Stimulated activated CD8-positive, alpha-beta memory T cell treated with anti-CD3 and anti-CD28 coated beads, Interleukin-15, amount 100 ng/mL, for 1 hour (primary cell): ENCODE measurements at places on chromosomes 3 and 15.

DNA sequence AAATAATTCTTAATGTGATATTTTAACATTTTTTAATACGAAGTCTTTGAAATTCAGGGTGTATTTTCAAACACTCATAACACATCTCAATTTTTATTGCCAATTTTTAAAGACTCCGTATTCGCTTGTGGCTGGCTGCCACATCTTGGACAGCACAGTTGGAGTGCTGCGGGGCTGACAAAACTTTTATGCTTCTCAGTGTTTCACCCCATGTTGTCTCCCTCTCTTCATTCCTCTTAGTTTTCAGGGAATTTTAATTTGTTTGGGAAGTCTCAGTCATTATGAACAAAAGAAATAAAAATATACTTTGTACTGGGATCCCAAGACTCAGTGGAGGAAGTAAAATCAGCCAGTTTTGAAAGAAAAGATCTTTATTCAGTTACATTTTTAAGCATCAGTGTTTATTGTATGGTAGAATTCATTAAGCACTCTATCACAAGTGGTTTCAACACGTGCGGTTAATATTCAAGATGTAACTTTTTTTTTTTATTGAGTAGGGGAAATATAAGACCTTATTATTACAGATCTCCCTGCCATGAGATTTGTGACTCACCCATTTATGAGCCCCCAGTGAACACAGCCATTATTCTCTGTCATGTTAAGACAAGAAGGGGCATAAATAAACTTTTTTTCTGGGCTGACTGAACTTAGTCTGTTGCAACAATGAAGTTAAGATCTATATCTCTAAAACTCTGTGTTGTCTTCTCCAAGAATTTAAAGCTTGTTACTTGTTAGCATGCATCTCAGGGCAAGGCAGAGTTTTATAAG, 26.8 kb downstream of the KAT2B start:
- no peak for DNase-seq

DNA sequence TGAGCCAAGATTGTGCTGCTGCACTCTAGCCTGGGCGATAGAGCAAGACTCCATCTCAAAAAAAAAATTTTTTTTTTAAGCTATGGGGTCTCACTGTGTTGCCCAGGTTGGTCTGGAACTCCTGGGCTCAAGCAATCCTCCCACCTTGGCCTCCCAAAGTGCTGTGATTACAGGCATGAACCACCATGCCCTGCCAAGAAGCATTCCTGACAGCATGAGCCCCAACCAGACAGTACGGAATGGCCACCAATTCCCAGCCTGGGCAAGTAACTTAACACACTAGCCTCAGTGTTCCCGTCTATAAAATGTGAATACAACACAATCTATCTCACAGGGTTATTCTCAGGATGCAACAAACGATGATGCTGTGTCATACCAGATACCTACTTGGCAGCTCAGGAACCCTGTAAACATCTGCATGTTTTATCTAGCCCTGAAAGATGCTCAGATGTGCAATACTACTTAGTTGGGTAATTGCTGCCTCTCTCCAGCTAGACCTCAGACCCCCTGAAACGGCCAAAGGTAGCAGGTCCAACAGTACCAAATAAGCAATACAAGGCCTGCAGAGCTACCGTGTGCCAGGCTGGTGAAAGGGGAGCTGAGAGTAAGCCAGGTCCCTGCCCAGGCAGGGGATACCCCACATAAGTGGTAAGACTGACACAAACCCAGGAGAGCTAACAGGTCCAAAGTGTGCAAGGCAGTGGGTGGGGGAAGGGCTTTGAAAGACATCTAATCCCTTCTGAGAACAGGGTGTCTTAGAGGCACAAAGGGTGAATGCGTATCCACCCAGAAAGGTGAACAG, 1.9 kb downstream of the TKT start:
- DNase-seq = no peak

- no peak for DNase-seq
These were observed 461.3 kb upstream of the NAALADL2 start for GRCh38 chr3:174397848-174398247.

GRCh38 chr15:101049282-101049681, 130.1 kb downstream of the LRRK1 start:
- DNase-seq = no peak

GRCh38 chr3:197026481-197026866, 3.1 kb downstream of the MELTF start:
- DNase-seq = no peak

GRCh38 chr3:58044691-58045483, 36.7 kb downstream of the FLNB start:
- DNase-seq = no peak

DNA sequence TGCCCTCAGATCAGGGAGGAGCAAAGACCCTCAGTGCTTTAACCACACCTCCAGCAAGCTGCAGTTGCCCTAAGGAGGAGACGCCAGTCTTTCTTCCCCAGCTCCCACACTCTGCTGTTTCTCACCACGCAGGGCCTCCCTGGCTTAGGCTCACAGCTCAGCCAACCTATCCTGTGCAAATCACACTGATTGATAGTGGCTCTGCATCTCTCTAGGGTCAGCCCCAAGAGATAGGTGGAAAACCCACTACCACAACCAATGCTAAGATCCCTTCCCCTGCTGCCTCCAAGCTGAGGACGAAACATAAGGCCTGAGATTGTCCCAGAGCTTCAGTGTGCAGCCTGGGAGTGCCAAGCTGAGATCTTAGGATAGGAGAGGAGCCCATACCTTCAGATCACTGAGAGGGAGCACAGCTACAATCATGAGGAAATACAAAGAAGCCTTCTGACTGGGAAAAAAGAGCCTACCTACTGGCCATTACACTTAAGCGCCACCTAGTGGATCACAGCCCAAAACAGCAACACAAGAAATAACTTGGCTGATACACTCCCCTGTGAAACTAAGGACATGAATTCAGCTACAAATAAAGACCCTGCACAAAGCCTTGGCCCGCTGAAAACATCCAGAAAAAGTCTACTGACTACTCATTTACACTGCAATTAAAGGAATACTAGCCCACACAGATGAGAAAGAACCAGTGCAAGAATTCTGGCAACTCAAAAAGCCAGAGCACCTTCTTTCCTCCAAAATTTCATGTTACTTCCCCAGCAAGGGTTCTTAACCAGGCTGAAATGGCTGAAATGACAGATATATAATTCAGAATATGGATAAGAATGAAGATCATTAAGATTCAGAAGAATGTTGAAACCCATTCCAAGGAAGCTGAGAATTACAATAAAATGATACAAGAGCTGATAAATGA, 271.5 kb upstream of the DCBLD2 start:
- DNase-seq = no peak

- no peak for DNase-seq
These were observed 40.5 kb downstream of the CYFIP1 start for GRCh38 chr15:22939652-22940061.

DNA sequence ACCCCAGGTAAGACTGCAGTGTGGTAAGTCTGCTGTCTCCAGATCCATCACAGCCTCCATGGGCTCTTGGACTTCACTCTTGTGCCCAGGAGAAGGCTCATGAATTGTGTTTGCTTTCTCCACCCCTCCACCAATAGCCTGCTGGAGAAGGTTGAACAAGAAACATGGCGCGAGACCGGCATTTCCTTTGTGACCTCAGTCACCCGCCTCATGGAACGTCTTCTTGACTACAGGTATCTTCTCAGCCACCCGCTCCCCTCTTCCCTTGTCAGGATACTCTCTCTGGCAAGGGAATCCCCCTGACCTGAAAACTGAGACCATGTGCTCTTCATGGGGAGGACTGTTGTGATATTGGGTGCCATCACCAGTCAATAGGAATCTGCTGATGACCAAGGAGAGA, 52.1 kb upstream of the MANF start:
- no peak for DNase-seq

GRCh38 chr3:181210275-181210674, 220.7 kb upstream of the DNAJC19 start:
- no peak for DNase-seq

GRCh38 chr3:140292684-140293083, 357.7 kb downstream of the CLSTN2 start:
- no peak for DNase-seq

- no peak for DNase-seq
These were observed 270.8 kb downstream of the CACNA2D3 start for GRCh38 chr3:54393150-54393549.

- no peak for DNase-seq
These were observed 390.4 kb upstream of the PROK2 start for GRCh38 chr3:72175296-72175858.

GRCh38 chr3:49630784-49631183, 43.4 kb upstream of the APEH start:
- DNase-seq = no peak

- no peak for DNase-seq
These were observed 16.0 kb upstream of the PCOLCE2 start for GRCh38 chr3:142904639-142905436.

GRCh38 chr3:189103208-189103607, 68.6 kb upstream of the TPRG1 start:
- no peak for DNase-seq

GRCh38 chr3:13540297-13540995, 8.5 kb upstream of the FBLN2 start:
- no peak for DNase-seq

DNA sequence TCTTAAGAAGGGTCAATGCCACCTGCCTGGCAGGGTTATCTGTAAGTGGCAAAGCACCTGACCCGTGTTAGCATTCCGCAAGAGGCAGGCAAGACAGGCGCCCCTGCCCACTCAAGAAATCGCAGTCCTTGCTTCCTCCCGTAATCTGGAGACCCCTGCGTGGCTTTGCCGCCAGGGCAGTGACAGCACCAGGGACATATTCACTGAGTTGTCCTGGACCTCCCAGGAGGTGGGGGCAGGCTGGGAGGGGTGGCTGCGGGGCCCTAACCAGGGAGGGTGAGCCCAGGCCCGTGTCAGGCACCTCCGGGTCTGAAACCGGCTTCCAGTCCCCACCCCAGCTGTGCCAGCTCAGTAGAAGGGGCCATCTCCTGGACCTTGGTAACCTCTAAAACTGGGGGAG, 15.8 kb upstream of the SEC13 start:
- DNase-seq = no peak

- no peak for DNase-seq
These were observed 19.1 kb downstream of the ZDHHC19 start for GRCh38 chr3:196192036-196192523.

- no peak for DNase-seq
These were observed 497.7 kb downstream of the OCA2 start for GRCh38 chr15:27601239-27601960.

- DNase-seq = no peak
These were observed 127.6 kb upstream of the LMOD3 start for GRCh38 chr3:69250014-69250413.

GRCh38 chr3:116947809-116948208, 238.2 kb downstream of the TUSC7 start:
- no peak for DNase-seq

- DNase-seq = no peak
These were observed 436.2 kb downstream of the OCA2 start for GRCh38 chr15:27662892-27663291.

- DNase-seq = no peak
These were observed 175.0 kb upstream of the PFN2 start for GRCh38 chr3:150145659-150146058.

GRCh38 chr15:52139599-52140462, 27.3 kb upstream of the BCL2L10 start:
- DNase-seq = peak; percentile 35

GRCh38 chr3:194826594-194826993, 140.9 kb downstream of the FAM43A start:
- no peak for DNase-seq

GRCh38 chr15:39770748-39771689, 11.6 kb downstream of the FSIP1 start:
- DNase-seq = no peak

- DNase-seq = no peak
These were observed 96.9 kb downstream of the ZPLD1 start for GRCh38 chr3:102531686-102532085.

DNA sequence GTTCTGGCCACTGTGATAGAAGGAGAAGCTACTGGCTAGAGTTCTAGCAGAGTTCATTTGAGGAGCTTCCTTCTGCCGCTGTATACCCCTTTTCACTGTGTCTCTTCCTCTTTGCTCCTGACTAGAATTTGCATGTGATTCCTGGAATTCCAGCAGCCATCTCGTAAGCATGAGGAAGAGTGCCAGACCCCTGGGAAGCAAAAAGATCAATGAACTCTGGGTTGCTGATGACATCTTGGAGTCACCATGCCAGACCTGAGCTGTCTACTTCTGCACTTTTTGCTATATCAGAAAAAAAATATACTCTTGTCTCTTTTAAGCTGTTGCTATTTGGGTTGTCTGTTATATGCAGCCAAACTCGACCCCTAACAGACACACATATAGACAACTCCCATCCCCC, 3.7 kb upstream of the ADAMTS17 start:
- no peak for DNase-seq

DNA sequence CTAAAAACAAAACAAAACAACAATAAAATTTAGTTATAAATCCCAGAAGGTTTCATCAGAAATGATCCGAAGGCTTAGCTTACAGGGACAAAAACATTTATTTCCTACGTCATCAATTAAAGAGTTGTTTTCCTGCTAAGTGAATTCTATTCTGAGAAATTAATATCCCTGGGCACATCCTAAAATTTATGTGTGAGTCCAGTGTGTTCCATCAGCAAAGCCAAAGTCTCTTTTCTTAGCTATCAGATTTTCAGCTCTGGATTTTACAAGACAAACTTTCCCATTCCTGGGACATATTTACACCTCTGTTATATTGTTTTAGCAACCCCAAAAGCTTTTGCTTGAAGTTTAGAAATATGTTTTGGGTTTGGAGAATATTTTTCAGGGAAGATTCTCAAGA, 4.4 kb upstream of the TMC3 start:
- DNase-seq = no peak

DNA sequence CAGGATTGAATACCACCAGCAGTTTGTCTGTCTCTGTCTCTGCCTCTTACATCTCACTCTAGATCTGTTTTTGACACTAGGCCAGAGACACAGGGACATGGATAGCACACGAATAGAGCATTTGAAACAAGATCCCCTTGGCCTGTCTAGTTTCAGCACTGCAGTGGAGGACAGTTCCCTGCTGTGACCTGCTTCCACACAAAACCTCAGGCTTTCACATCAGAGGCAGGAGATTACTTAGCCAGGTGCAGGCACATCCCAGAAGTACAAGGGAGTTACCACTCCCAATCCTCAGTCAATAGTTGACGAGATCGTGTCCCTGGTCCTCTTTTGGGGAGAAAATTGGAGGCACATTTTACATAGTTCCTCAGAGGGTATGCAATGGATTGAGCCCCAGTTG, 34.0 kb upstream of the CCK start:
- no peak for DNase-seq

DNA sequence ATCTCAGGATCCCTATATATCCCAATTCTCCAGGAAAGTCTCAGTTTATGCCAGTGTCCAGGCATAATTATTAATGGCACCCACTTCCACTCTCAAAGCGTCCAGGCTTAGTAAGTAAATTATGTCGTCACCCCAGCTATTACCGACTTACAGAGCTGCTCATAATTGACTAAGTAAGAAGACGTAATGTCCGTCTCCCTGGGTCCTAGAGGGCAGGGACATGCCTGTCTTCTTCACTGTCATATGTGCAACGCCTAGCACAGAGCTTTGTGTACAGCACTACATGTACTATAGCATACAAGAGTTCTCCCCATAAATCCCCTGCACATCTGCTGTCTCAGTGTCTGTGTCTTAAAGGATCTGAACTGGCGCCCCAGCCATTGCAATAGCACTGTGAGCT, 23.9 kb upstream of the HRH1 start:
- DNase-seq = no peak
